ENCODE measurements at places on chromosomes 16 and 17. TPM values are rescaled to one million over a fixed set of nuclear protein-coding genes. Genes with fewer than 3 reads are reported as not detected.

GRCh38 chr16:30837904-30838303, 50.9 kb upstream of the ZNF629 start:
- H3K36me3 ChIP-seq, result no peaks in the 10 kb centered on the region
- no peaks in the 10 kb centered on the region for H3K4me1 ChIP-seq
- H3K4me3 ChIP-seq, result no peak overlapping the region
- peaks cover 2% of the 10 kb centered on the region for H3K27me3 ChIP-seq
- DNase-seq, result no peak

DNA sequence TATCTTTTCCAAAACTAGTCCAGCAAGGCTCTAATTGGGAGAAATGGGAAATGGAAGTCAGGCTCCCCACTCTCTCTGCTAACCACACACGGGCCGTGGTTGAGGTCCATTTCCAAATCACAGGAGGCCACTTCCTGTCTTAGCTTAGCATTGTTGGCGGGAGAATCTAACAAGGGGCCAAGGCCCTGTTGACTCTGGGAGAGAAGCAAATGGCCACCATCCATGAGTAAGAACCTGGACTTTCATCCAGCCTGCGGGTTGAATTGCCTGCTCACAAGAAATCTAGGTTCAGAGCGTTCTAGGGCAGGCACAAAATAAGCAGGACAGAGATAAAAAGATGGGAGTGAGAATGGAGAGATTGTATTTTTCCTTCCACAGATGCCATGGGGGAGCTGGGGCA, 5.7 kb downstream of the FAM20A start:
- no peak overlapping the region for H3K27ac ChIP-seq
- DNase-seq, result no peak
- H3K4me1 ChIP-seq, result peaks cover 11% of the 10 kb centered on the region
- no peaks in the 10 kb centered on the region for H3K36me3 ChIP-seq
- peaks cover 79% of the 10 kb centered on the region for H3K27me3 ChIP-seq

- no peak overlapping the region for H3K4me3 ChIP-seq
- H3K27me3 ChIP-seq, result no peaks in the 10 kb centered on the region
- no peak for DNase-seq
- H3K27ac ChIP-seq, result no peak overlapping the region
- peaks cover 5% of the 10 kb centered on the region for H3K4me1 ChIP-seq
- H3K36me3 ChIP-seq, result peaks cover 42% of the 10 kb centered on the region
These were observed 55.9 kb downstream of the CDK12 start for GRCh38 chr17:39517224-39517623.

DNA sequence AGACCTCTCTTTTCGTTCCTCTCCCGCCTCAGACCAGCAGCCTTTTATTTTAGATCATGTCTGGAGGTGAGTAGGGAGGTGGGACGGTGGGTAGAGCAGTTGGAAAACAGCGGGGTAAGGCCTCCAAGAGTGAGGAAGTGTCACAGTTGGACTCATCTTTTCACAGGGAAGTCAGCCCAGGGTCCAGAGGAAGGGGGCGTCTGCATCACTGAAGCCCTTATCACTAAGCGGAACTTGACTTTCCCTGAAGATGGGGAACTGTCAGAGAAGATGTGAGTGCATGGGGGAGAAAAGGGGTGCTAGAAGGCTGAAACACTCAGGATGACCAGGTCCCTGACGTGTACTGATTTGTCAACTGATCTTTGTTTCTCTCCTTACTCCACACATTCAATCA, 461 bp downstream of the LRRC46 start:
- H3K27ac ChIP-seq, result peak overlapping the region; percentile 97
- no peaks in the 10 kb centered on the region for H3K27me3 ChIP-seq
- no peak for DNase-seq
- H3K4me1 ChIP-seq, result peaks cover 58% of the 10 kb centered on the region

DNA sequence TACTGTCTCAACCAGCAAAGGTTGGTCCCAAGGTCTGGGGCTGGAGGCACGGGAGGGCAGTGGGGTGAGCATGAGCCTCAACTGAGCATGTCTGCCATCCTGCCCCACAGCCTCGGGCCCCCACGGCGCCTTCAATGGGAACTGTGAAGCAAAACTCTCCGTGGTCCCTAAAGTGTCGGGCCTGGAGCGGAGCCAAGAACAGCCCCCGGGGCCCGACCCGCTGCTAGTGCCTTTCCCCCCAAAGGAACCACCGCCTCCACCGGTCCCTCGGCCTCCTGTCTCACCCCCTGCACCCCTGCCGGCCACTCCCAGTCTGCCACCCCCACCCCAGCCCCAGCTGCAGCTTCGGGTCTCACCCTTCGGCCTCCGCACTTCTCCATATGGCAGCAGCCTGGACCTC, 4.2 kb downstream of the FBRS start:
- no peaks in the 10 kb centered on the region for H3K27me3 ChIP-seq
- peak overlapping the region; percentile 75 for H3K27ac ChIP-seq
- H3K4me1 ChIP-seq, result peaks cover 39% of the 10 kb centered on the region
- no peak for DNase-seq
- H3K4me3 ChIP-seq, result peak overlapping the region; percentile 83

Gene GRAP
- total RNA-seq, result 10.4 TPM

Gene HCRT
- total RNA-seq, result not detected

GRCh38 chr17:74471341-74471740, 4.9 kb downstream of the CD300A start:
- H3K27me3 ChIP-seq, result peaks cover 4% of the 10 kb centered on the region

GRCh38 chr17:8924595-8924994, 40.9 kb downstream of the PIK3R5 start:
- peaks cover 9% of the 10 kb centered on the region for H3K4me1 ChIP-seq
- H3K27me3 ChIP-seq, result no peaks in the 10 kb centered on the region
- peaks cover 50% of the 10 kb centered on the region for H3K36me3 ChIP-seq
- H3K4me3 ChIP-seq, result no peak overlapping the region

DNA sequence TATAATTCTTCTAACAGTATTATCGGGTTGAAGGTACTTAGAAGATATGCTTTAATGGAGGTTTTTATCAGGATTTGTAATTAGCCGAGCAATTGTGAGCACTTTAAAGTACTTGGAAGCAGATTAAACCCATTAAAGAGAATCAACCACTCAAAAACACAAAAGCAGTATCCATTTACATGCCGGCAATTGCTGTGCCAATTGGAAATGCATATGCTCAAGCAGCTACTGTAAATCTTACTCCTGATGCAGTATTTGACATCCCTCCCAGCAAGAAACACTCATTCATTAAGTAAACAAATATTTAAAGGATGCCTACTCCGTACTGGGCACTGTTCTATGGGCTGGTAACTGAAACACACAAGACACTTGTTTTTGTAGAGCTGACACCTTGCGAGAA, 11.4 kb upstream of the CCL1 start:
- peaks cover 35% of the 10 kb centered on the region for H3K4me1 ChIP-seq
- no peak for DNase-seq
- peaks cover 3% of the 10 kb centered on the region for H3K27me3 ChIP-seq
- H3K27ac ChIP-seq, result no peak overlapping the region

- H3K36me3 ChIP-seq, result no peaks in the 10 kb centered on the region
- H3K4me3 ChIP-seq, result no peak overlapping the region
- H3K27ac ChIP-seq, result no peak overlapping the region
- peaks cover 17% of the 10 kb centered on the region for H3K27me3 ChIP-seq
- peaks cover 15% of the 10 kb centered on the region for H3K4me1 ChIP-seq
These were observed 10.0 kb downstream of the SLC38A8 start for GRCh38 chr16:84032458-84033178.

Gene CSH2
- not detected for total RNA-seq

Gene TXNDC11
- total RNA-seq, result 47.2 TPM

DNA sequence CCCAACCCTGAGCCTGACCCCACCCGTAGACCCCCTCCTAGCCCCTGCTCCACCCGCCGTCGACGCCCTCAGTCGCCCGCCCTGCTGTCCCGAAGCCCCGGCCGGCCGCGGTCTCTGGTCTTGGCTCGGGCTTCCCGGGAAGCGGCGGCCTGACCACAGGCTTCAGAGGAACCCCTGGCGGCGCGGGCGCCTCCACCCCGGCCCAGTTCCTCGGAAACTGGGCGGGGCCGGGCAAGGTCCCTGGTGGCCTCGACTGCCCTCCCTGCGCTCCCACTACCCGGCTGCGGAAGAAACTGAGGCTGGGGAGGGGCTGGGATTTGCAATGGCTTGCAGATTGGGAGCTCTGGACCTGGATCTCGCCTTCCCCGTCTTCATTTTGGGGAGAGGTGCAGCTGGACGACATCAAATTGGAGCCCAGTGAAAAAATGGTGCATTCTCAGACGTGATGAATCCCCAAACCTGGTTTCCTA, 692 bp upstream of the SOCS1 start:
- H3K27me3 ChIP-seq, result peaks cover 14% of the 10 kb centered on the region
- peaks cover 35% of the 10 kb centered on the region for H3K4me1 ChIP-seq
- peak overlapping the region; percentile 95 for H3K27ac ChIP-seq
- H3K4me3 ChIP-seq, result peak overlapping the region; percentile 97

- H3K36me3 ChIP-seq, result no peaks in the 10 kb centered on the region
- no peak for DNase-seq
- H3K4me1 ChIP-seq, result no peaks in the 10 kb centered on the region
- no peak overlapping the region for H3K27ac ChIP-seq
- H3K4me3 ChIP-seq, result no peak overlapping the region
These were observed 39.4 kb downstream of the RPH3AL start for GRCh38 chr17:313231-313630.

Measured in activated CD8-positive, alpha-beta memory T cell treated with anti-CD3 and anti-CD28 coated beads, Interleukin-2, amount 10 ng/mL, durations not matched to agents 7 days and 5 days (primary cell).